Stomach (tissue), 19 donors: ENCODE measurements at places on chromosomes 5 and 9. TPM values are rescaled to one million over a fixed set of nuclear protein-coding genes. Genes with fewer than 3 reads are reported as not detected.

DNA sequence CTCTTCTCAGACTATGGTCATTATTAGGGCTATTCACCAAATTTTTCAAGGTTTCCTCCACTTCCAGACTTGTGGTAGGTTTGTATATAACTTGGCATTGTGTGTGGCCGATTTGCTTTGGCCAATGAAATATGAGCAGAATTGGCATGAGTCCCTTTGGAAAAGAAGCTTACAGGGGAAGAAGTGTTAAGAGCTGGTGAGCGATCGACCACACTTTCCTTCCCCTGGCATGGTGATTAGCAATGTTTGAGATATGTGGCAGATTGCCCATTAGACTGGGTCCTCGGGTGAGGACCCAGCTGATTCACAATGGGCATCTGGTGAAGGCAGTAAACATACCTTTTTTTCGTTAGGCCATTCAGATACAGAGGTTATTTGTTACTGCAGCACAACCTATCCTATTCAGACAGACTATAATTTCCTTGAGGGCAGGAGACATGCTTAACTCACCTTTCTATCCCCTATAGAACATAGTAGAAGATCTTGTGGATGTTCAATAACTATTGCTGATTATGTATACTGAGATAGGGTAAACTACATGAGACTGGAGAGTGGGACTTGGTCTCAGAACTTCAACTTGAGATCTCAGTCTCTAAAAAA is 62.8 kb upstream of the KLF9 start:
- H3K27ac ChIP-seq: peak overlapping the region; percentile 52
- H3K4me1 ChIP-seq: peaks cover 95% of the 10 kb centered on the region
- no peaks in the 10 kb centered on the region for H3K27me3 ChIP-seq
- H3K4me3 ChIP-seq: no peak overlapping the region
- no peak for DNase-seq

Gene ABCA1
- total RNA-seq: 75.3 TPM

Gene PCDHAC1
- total RNA-seq: 0.55 TPM

DNA sequence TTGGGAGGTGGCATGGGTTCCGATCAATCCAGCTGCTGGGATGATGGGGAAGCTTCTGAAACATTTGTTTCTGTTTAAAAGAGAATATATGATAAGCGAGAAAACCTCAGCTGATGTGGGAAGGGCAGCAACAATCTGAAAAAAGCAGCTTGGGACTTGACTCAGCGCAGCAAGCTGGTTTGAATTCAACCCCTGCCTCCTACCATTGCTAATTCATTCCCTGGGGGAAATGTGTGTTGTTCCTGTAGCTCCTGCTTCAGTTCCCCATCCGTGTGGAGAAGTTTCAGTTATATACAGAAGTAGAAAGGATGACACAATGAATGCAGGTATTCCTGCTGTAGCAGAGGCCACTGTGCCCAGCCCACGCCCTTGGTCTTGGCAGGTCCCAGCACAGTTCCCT is 145.1 kb downstream of the NXNL2 start:
- no peak overlapping the region for H3K27ac ChIP-seq
- DNase-seq: no peak
- no peaks in the 10 kb centered on the region for H3K4me1 ChIP-seq
- no peaks in the 10 kb centered on the region for H3K27me3 ChIP-seq
- no peaks in the 10 kb centered on the region for H3K36me3 ChIP-seq

GRCh38 chr9:93020771-93021670 is 37.5 kb upstream of the SUSD3 start:
- peak; percentile 77 for DNase-seq
- no peak overlapping the region for H3K4me3 ChIP-seq
- H3K27me3 ChIP-seq: no peaks in the 10 kb centered on the region

GRCh38 chr9:69122082-69122548 is 52.0 kb upstream of the TJP2 start:
- H3K27ac ChIP-seq: peak overlapping the region; percentile 97
- peak; percentile 87 for DNase-seq
- no peaks in the 10 kb centered on the region for H3K36me3 ChIP-seq
- peaks cover 6% of the 10 kb centered on the region for H3K4me1 ChIP-seq

Gene GALNT12
- 212 TPM for total RNA-seq

Gene SLCO6A1
- total RNA-seq: not detected

GRCh38 chr9:87069690-87070089 is 122.4 kb upstream of the GAS1 start:
- H3K36me3 ChIP-seq: no peaks in the 10 kb centered on the region
- no peaks in the 10 kb centered on the region for H3K27me3 ChIP-seq
- H3K27ac ChIP-seq: no peak overlapping the region
- no peak for DNase-seq
- no peak overlapping the region for H3K4me3 ChIP-seq
- peaks cover 4% of the 10 kb centered on the region for H3K4me1 ChIP-seq

DNA sequence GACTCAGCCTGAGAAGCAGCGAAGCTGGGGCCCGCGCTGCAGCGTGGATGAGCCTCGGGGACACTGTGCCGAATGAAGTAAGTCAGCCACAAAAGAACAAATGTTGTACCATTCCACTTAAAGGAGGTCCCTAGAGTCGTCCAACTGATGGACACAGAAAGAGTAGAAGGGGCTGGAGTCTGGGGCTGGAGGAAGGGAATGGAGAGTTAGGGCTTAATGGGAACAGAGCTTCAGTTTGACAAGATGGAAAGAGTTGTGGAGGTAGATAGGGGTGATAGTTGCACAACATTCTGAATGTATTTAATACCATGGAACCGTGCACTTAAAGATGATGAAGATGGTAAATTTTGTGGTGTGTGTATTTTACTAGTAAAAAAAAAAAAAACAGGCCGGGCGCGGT is 119.9 kb downstream of the EHMT1 start:
- H3K27ac ChIP-seq: no peak overlapping the region
- no peak for DNase-seq
- peaks cover 6% of the 10 kb centered on the region for H3K36me3 ChIP-seq
- H3K27me3 ChIP-seq: no peaks in the 10 kb centered on the region

DNA sequence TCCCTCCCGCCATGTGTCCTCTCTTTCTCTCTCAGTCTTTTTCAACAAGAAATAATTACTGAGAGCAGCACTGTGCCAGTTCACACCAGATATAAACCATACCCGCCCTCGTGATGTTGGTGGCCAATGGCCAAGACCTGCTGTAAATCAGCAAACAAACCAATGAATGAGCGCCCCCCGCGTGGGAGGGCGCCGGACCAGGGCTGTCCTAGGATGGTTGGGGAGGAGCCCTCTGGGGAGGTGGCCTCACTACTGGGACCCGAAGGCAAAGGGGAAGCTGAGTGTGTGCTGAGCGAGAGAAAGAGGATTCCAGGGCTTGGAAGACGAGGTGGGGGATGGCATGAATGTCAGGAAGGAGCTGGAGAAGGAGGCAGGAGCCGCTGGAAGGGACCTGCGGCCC is 51.2 kb upstream of the BARHL1 start:
- H3K36me3 ChIP-seq: no peaks in the 10 kb centered on the region
- H3K27ac ChIP-seq: no peak overlapping the region
- no peak overlapping the region for H3K4me3 ChIP-seq
- no peaks in the 10 kb centered on the region for H3K4me1 ChIP-seq
- no peak for DNase-seq

Gene PCSK1
- not detected for total RNA-seq

- no peaks in the 10 kb centered on the region for H3K36me3 ChIP-seq
- no peak overlapping the region for H3K4me3 ChIP-seq
- no peak overlapping the region for H3K27ac ChIP-seq
- H3K27me3 ChIP-seq: no peaks in the 10 kb centered on the region
- peak; percentile 69 for DNase-seq
Observed at GRCh38 chr9:81371824-81372223, 317.5 kb downstream of the TLE1 start.
